ENCODE measurements at places on chromosomes 12 and 14.

GRCh38 chr12:24922090-24922489, 26.8 kb downstream of the BCAT1 start:
- DNase-seq = no peak

- no peak for DNase-seq
These were observed 161.3 kb downstream of the KITLG start for GRCh38 chr12:88418856-88419497.

GRCh38 chr12:6891646-6892001, 13.0 kb upstream of the LRRC23 start:
- DNase-seq = no peak

GRCh38 chr12:58701536-58701935, 218.8 kb downstream of the LRIG3 start:
- no peak for DNase-seq

DNA sequence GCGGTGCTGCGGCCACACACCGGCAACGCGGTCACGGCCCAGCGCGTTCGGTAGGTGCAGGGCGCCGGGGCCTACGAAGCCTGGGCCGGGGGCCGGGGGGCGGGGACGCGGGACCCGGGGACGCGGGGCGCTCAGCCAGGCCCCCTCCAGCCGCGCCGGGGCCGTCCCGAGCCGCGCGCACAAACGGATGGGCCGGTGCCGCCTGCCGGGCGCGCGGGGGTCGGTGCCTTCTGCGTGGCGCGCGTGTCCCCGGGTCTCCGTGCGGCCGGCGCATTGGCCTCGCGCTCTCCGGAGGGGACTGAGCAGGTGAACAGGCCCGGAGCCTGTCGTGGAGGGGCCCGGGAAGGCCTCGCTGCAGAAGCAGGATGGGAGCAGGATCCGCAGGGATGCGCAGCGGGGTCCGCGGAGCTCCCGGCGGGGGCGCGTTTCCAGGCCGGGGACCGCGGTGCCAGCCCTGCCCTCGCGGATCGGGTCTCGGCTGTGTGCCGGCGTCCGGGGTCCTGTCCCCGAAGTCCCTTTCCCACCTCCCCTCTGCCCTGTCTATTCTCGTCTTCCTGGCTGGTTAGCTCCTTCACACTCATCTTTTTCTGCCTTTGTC, 421 bp downstream of the GLT1D1 start:
- DNase-seq = peak; percentile 17

- DNase-seq = no peak
These were observed 56.0 kb upstream of the DLK1 start for GRCh38 chr14:100670753-100671049.

DNA sequence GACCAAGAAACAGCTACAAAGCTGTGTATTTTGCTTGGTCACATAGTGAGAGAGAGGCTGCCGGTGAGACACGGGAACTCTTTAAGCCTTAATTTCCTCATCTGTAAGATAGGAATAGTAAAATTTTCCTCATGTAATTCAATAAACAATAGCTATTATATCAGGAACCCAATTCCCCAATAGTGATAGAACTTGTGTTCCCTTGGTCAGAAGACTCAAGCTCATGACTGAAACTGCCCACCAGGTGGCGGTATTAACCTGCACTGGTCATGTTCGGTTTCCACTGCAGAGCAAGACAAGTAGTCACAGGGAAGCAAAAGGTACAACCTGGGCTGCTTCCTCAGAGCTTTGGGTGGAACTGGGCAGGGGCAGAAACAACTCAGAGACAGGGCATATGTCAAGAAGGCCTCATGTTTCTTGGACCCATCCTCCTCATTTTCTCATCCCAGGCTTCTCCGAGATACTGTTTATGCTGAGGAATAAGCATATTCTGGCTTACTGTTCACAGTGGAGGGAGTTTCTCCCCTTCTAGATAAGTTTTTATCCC, 4.2 kb upstream of the AJUBA start:
- DNase-seq = peak; percentile 87

GRCh38 chr12:108833757-108834472, 23.5 kb downstream of the SSH1 start:
- DNase-seq = no peak

DNA sequence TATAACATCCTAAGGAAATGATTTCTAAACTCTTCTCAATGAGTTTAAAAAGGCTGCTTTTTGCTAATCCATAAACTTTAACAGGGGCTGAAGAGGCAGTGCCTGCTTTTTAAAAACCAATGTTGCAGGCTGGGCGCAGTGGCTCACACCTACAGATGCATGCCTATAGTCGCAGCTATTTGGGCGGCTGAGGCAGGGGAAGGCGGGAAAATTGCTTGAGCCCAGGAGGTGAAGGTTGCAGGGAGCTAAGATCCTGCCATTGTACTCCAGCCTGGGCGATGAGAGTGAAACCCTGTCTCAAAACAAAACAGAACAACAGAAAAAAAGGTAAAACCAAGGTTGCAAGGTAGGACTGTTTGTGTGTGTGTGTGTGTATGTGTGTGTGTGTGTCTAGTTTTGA, 531.2 kb downstream of the DIO2 start:
- DNase-seq = no peak

DNA sequence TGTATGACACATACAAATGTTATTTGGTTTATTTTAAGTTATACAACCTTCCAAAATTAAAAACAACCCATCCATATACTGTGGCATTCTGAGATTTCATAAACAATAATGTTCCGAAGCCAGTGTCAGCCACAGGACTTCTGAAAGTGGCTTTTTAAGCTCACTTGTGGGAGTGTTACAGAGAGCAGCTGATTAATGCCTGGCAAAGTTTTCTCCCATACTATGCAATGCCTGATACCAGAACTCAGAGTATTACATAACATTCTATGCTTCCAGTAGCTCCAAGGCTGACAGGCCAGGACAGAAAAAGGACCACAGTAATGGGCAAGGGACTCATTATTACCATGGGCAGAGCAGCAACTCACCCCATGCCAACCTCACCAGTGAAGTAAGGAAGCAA, 29.3 kb downstream of the NELL2 start:
- no peak for DNase-seq

- DNase-seq = no peak
These were observed 7.8 kb downstream of the ADIPOR2 start for GRCh38 chr12:1698720-1699119.

GRCh38 chr14:68246074-68246785, 426.7 kb downstream of the RAD51B start:
- no peak for DNase-seq

DNA sequence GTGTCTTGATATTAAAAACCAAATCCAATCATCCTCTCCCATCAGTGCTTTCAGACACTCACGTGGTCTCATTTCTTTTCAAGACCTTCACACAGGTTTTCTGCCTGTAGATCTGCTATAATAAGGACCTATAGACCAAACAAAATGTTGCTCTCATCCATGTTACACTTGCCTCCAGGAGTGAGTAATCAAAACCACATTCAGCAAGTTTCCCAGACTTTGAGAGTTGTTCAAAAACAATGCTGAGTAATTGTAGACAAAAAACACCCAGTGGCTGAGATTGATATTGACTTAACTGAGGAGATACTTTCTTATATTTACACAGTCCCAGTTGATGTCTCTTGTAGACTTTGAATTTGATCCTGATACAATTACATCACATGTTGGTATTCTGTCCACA, 383.1 kb downstream of the TMEM132D start:
- DNase-seq = no peak

GRCh38 chr12:12804011-12804410, 9.1 kb upstream of the DDX47 start:
- no peak for DNase-seq

DNA sequence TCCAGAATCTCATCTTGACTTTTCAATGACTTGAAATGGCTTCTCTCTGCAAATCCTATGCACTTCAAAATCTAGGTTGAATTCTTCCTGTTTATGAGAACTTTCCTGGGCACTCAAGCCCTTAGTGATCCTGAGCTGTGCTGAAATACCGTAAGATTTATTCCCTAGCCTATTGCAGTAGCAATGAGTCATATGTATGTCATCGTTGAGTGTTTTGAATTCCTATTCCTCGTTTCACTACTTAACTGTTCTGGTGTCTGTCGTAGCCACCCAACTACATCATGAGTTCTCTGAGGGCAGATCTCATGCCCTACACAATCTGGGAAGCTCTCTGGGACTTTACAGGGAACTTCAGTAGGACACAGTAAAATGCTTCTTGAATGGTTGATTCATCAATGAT, 190.8 kb upstream of the TMEM132C start:
- DNase-seq = no peak

Data from neuronal stem cell (in vitro differentiated cells).